ENCODE measurements at places on chromosomes 4 and X.

DNA sequence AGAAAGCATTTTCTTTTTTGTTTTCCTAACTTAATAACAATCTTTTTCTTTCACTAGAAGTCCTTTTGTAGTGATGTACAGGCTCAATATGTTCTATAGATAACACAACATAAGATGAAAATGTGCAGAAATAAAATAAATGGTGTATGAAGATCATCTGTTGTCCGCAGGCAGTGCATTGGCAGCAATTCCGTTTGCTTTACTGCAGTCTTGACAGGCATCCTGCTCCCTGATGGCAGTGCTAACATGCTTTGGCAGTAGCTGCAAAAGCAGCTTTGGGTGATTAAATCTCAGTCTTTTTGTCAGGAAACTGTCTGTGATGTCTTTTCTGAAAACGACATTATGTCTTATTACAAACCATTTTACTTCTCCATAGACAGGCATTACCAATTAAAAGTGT is 131.4 kb downstream of the TRAM1L1 start:
- DNase-seq, result peak; percentile 6

GRCh38 chr4:15784959-15785634 is 7.0 kb downstream of the CD38 start:
- DNase-seq, result no peak

- DNase-seq, result no peak
Measured at GRCh38 chrX:12210196-12210815, 72.0 kb downstream of the FRMPD4 start.

GRCh38 chr4:108685036-108685686 is 34.8 kb downstream of the OSTC start:
- DNase-seq, result no peak

DNA sequence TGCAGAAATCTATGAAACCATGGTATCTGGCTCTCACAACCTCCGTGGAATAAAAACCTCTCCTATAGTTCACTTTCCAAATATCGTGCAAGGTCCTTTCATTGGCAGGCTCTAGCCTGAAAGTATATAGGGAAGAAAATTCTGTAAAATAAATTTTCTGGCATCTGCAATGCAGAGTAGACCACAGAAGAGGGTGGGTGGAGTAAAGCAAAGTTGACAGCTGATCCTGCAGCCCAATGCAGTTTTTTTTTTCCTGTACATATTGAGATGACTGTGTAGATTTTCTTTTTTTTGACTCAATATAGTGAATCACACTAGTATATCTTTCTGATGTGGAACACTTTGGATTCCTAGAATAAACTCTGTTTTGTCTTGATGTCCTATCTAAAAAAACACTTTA is 56.7 kb downstream of the NPY2R start:
- DNase-seq, result no peak

- DNase-seq, result no peak
Measured at GRCh38 chr4:8351931-8352367, 82.4 kb downstream of the HTRA3 start.

DNA sequence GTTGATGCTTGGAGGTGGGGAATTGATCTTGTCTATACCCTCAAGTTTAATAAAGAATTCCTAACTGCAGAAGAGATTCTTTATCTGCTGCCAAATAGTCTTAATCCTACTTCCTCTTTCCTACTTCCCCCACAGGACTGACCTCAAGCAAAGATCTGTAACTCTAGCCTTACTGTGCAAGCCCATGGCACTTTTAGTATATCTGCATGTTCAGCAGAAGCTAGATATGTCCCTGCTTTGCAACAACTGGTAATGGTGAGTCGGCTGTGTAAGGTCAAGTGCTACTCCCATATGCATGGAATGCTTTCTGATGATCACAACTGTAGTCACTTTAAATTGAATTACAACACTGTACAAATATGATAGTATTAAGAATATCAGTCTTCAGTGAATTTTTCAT is 26.3 kb upstream of the PDS5A start:
- no peak for DNase-seq

GRCh38 chr4:96698831-96699230 is 858.9 kb downstream of the PDHA2 start:
- DNase-seq, result no peak

- no peak for DNase-seq
Measured at GRCh38 chr4:4388311-4388790, 1.4 kb downstream of the NSG1 start.

DNA sequence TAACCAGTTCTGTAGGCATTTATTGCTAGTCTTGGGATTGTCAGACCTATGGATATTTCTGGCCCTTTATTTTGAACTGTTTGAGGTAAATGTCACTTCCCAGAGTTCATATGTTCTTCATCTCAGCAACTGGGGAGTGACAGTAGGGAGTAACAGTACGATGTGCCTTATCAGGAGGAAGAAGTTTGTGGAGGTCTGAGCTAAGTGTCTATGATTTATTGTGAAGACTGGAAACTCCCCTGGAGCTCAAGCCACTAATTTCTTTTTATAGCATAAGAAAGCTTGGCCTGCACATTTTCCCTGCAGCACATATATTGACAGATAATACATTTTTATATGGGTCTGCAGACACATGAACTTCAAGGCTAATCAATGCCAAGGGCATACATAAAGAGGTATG is 383.8 kb downstream of the GRXCR1 start:
- DNase-seq, result no peak

GRCh38 chr4:5050520-5051277 is 581 bp upstream of the STK32B start:
- DNase-seq, result peak; percentile 38

DNA sequence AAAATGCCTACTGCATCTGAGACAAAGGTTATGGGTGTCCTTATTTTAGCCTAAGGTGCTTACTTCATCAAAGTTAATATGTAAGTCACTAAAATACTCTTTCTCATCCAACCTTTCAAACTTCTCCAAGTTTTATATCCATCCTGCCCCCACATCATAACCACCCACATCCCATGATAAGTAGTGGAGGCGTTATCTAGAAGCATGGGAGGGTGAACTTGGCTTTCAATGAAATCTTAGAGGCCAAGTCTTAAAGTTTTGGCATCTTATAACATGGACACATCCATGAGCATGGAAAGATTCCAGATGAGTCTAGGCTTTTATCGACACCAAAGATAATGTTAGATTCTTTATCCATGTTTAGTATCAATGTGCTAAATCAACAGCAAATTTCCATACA is 22.9 kb upstream of the SEC24D start:
- no peak for DNase-seq

DNA sequence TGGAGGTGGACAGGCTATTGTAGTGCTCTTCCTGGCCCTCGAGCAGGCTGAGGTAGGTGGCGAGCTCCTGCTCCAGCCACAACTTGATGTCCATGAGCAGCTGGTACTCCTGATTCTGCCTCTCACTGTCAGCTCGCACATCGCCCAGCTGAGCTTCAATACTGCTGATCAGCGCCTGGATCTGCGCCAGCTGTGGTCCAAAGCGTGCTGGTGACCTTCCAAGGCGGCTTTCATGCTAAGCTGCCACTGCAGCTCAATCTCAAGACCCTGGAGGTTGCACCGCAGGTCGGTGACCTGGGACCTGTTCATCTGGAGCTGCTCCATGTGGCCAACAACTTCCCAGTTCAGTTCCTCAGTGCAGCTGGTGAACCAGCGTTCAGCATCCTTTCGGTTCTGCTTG is 31.2 kb downstream of the LRIT3 start:
- DNase-seq, result peak; percentile 1

- DNase-seq, result peak; percentile 60
Measured at GRCh38 chrX:70479922-70480659, 35.5 kb downstream of the DLG3 start.

DNA sequence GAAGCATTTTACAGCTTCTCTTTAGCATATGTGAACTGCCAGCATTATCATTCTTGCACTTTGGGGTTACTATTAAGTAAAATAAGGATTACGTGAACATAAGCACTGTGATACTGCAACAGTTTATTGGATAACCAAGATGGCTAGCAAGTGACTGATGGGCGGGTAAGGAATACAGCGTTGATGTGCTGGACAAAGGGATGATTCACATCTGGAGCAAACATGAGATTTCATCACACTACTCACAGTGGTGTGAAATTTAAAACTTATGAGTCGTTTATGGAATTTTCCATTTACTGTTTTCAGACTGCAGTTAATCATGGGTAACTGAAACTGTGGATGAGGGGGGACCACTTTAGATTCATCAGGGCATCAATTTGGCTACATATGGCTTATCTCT is 16.0 kb downstream of the NBDY start:
- no peak for DNase-seq

GRCh38 chrX:76155786-76156185 is 17.1 kb upstream of the PBDC1 start:
- no peak for DNase-seq

GRCh38 chrX:12278151-12278550 is 139.9 kb downstream of the FRMPD4 start:
- DNase-seq, result no peak

DNA sequence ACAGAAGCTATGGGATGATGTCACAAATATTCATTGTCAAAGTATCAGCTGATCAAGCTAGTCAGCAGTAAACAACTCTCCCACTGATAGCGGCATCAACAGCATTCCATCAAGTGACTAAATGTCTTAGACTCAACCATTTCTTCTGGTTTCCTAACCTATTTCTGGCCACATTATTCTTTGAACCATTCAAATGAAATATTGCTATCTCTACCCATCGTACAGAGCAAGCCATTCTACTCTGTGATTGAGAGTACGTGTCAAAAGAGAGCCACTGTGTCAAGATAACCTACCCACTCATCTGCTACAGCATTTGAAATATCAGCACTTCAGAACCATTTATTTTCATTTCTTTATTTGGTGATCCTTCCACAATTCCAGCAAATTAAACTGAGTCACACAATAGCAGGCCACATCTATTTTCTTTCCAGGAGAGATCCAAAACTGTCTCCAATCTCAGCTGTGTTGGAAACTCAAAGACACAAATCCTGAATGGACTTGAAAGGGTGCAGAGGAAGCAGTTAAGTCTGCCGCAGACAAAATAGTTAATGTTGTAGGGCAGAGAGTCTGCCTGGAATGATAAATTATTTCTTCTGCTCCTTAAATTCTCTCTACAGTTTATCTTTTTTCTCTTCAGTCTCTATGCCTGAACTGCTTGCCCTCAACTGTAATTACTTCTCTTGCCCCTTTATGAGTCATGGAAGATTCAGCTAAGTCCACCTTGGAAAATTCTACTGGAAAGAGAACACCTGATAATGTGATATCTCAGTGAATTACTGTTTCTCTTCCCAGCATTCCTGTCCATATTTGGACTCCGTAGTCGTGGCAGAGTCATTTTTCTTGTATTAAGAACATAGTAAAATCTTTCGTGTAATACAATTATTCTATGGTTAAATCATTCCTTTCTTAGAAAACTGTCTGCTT is 364.8 kb downstream of the PDGFC start:
- no peak for DNase-seq

DNA sequence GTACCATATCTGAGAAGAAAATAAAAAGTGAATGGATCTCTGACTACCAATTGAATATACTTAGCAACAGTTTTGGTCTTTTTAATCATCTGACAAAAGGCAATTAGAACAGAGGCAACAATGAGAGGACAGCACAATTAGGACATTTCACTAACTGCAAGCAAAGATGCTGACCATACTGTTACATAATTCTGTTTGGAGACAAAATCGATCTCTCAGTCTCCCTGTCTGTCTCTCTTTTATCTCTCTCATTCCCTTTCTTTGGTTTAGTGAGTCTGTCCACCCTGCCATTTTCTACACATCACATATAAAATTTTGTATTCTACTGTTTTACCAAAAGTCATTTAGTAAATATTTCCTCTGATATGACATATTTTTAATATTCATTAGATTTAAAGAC is 2.2 kb upstream of the AFM start:
- DNase-seq, result no peak

GRCh38 chr4:173958445-173958844 is 325.0 kb downstream of the FBXO8 start:
- no peak for DNase-seq

DNA sequence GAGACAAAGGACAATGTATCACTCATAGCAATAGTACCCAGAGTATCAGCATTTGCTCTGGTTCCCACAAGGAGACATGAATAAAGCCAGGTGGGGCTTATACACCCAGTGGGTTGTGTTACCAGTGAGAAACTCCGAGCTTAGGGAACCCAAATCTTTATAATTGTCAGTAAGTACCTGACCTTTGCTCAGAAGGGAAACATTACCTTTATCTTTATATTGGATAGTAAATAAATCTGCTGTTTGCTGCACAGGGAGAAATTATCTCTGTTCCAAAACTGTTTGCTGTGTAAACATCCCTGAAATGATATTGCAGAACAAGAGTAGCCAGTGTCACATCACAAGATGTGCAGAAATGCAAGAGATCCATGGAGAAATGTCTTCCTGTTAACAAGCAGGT is 12.1 kb upstream of the SLAIN2 start:
- no peak for DNase-seq

GRCh38 chr4:5770051-5770450 is 59.0 kb downstream of the EVC start:
- no peak for DNase-seq

- no peak for DNase-seq
Measured at GRCh38 chr4:86924811-86925210, 10.0 kb upstream of the AFF1 start.

GRCh38 chr4:132767901-132768300 is 381.2 kb upstream of the PCDH10 start:
- no peak for DNase-seq

DNA sequence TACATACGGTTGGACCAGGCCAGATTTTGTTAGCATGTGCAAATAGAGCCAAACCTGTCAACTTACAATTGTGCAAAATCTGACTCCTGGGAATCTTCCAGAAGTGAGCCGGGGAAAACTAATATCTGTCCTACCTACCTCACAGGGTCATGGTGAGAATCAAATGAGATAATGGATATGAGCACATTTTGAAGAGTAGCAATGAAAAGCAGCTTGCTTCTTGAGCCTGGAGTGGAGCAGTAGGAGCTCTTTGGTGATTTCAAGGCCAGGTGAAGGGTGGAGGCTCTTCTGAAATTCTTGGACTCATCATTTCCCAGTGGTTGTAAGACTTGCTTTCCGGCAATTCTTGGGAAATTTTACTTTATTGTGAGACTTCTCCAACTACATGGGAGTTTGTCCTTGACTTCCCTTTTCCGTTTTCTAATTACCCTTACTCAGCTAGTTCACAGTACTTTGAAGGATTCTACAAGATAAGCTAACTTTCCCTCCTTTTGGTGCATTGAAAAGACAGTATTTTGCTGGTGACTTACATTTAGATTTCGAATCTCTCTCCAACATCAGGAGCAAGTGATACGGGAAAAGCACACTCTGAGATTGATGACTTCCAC is 12.2 kb downstream of the PLAC1 start:
- DNase-seq, result no peak

All from COR-L47 (cell line).